Cortex of kidney (tissue), 1 donor: ENCODE measurements at places on chromosomes 3 and 15.

- no peak for DNase-seq
Observed at GRCh38 chr3:98690876-98691275, 72.3 kb upstream of the ST3GAL6 start.

GRCh38 chr3:127209155-127209839, 16.4 kb downstream of the PRR23E start:
- DNase-seq = no peak

DNA sequence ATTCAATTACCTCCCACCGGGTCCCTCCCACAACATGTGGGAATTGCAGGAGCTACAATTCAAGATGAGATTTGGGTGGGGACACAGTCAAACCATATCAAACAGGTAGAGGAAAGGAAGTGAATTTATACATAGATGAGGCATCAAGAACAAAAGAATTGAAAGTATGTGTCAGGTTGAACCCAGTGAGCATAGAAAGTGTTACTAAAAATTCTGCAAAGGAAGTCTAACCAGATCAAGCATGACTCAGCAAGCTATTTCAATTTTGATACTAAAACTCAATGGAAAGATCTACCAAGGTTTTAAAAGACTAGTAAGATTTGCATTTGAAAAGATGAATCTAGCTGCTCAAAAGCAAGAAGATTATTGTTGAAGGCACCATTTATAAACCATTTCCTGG, 323.0 kb downstream of the ROBO2 start:
- DNase-seq = no peak

GRCh38 chr15:76118767-76119166, 59.0 kb downstream of the TMEM266 start:
- DNase-seq = no peak

GRCh38 chr3:6928064-6928463, 67.1 kb downstream of the GRM7 start:
- no peak for DNase-seq

DNA sequence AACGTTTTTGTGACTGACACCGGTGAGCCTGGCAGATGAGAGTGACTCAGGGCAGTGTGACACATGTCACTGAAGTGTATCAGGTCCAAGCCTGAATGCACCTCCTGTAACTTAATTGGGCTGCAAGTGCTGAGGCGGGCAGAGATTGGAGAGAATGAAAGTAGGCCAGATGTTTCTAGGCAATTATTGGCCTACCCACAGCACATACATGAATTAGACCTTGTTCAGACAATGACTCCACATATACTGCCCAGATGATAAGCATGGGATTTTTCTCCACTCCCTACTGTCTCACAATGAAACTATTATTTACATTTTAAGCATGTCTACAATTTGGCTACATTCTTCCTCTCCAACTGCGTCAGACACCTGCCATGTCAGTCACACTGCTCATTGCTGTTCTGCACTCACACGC, 187.3 kb upstream of the ZNF385D start:
- no peak for DNase-seq

DNA sequence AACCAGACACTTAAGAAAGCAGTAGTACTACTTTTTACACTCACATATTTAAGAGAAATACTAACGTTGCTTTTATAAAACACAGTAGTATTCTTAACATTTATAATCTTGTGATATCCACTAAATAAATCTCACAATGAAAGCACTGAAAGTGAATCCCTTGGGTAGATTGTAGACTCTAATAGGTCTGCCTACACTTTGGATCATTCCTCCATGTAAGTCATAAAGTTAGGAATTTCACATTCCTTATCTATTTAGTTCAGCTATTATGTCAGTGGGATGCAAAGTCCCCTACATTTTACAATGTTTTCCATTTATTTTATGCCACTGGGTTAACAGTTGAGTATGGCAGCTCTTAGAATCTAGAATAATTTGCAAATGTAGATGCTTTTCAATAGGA, 330.7 kb downstream of the LSAMP start:
- DNase-seq = no peak

GRCh38 chr3:128485282-128486204, 7.5 kb downstream of the GATA2 start:
- DNase-seq = no peak

DNA sequence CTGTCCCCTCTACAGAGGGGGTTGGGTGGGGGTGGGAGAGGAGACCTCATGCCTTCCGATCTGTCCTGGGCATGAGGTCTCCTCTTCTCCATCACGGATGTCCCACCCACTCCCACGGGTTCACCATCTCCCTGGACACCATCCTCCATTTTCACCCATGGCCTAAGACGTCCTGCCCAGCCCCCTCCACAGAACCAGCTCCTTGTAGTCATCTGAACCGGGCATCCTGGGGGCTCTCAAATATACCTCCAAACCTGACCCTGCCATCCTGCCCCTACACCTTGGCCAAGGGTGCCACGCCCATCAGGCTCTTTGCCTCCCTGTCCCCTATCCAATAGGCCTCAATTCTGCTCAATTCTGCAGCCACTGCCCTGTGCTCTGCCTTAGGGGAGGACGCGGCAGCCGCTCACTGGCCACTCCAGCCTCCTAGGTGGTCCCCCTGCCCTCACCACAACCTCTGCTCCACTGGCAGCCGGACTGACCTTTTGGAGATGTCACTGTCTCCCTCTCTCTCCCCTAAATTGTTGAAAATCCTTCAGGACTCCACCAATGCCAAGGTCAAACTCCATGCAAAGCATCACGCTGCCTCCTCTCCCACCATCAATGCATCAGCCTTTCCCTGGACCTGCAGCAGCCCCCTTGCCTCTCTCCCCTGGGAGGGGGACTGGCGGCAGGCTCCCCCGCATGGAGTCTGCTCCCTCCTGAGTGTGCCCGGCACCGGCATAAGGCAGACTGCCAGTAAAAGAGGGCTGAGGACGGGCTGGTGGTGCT, 9.4 kb upstream of the ANPEP start:
- DNase-seq = no peak

DNA sequence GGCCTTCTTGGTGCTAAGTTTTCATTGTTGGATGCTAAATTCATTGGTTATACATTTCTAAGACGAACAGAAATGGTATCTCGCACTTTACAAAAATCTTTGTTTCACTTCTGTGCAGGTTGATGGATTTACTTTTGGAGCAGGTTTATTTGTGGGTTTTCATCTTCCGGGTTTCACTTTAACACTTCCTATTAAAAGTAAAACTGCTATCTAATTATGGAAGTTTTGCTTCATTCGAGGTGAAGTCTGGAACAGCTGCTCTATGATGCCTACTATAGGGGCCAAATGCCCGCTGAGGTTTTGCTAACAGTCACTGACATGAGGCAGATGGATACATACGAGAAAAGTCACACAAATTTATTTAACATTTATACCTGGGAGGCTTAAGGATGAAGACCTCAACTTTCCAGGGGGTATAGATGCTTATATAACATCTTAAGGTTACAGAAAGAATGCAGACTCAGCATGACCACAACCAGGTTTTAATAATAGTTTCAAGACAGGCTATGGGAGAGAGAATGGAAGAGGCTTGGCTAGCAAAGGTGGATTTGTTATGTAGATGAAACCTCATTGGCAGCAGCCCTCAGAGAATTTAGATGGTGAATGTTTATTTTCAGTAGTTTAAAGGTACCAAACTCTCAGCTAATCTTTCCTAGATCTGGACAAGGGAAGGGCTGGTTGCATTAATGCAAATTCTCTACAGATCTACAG, 54.2 kb downstream of the OSTN start:
- no peak for DNase-seq

GRCh38 chr15:96187341-96188305, 142.9 kb upstream of the NR2F2 start:
- no peak for DNase-seq

DNA sequence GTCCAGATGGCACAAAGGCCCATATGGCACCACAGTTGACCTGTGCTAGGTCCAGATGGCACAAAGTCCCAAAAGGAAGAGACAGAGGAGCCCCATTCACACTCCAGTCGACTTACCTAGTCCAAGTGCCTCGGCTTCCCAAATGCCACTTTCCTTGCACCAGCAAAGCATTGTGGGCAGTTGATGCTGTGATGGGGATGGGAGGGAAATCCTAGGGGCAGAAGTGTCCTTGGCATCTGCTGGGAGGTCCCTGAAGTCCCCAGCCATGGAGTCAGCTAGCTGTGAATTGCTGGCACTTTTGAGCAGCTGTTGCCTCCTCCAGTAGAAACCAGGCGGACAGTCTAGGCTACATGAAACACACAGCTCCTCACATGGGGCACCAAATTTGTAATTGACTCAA, 60.3 kb upstream of the SIAH2 start:
- DNase-seq = no peak

GRCh38 chr15:77002954-77003912, 8.3 kb downstream of the PSTPIP1 start:
- DNase-seq = no peak

DNA sequence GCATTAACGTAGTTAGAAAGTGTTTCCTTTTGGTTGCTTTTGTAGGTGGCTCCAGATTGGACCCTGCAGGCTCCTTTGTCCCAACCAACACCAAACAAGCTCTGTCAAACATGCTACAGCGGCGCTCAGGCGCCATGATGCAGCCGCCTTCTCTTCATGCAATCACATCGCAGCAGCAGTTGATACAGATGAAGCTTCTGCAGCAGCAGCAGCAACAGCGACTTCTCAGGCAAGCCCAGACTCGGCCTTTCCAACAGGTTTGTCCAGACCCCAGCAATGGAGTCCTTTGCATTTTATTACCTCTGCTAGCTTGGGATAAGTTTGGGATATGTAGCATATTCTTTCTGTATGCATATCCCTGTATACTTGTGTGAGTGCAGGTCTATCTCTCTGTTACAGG, 10.1 kb upstream of the P2RY12 start:
- no peak for DNase-seq

DNA sequence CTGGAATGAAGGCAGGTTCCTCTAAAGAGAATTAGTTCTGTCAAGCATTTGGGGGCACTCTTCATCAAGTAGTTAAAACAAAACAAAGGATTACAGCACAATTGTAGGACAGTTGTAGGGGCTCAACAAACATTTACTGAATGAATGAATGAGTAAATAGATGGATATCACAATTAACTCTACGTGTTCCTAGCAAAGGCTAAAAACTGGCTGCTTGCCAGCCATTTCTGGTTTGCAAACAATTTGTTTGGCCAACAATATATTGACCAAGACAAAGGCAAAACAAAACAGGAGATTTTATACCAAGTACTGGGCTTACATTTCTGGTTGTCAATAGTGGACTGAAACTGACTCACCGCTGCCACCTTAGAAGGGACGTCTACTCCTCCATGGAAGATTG, 116.8 kb downstream of the ZNF280D start:
- DNase-seq = no peak

- DNase-seq = no peak
Observed at GRCh38 chr15:40040293-40040635, 1.3 kb upstream of the SRP14 start.

DNA sequence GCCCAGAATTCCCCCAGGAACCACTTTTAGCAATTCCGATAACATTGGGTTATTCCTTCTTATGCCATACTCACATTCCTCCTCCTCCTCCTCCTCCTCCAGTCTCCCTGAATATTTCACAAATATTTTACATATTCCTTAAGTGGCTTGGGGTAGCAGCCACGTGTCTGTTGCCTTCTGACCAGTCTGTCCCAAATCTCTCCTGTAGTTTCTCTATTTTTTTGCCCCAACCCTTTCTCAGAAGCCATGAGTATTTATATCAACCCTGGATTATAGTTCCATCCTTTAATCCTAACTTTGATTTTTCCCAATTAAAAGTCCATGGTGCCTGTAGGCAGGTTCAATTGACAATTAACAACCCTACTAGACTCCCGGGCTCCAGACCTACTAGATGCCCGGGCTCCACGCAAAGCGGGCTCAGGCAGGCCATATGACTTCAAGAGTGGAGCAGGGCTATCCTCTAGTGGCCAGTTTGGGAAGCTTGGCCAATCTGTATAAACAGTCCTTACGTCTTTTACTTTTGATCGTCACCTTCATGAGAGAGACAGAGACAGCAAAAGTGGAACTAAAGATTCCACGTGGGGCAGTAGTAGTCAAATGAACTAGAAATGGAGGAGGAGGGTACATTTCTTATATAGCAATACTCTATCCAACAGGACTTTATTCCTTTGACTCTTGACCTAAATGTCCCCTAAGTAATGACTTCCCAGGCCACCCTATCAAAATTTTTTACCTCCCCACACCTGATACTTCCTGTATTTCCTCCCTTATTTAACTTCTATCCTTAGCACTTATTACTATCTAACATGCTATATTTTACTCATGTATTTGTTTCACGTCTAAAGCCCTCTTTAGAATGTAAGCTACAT, 69.7 kb downstream of the USF3 start:
- DNase-seq = no peak

- no peak for DNase-seq
Observed at GRCh38 chr3:138007898-138008297, 2.1 kb upstream of the CLDN18 start.

GRCh38 chr3:187520027-187520945, 149.9 kb downstream of the SST start:
- DNase-seq = no peak

- no peak for DNase-seq
Observed at GRCh38 chr3:27985369-27986035, 255.9 kb upstream of the CMC1 start.

- no peak for DNase-seq
Observed at GRCh38 chr15:85583923-85584390, 203.6 kb downstream of the AKAP13 start.

DNA sequence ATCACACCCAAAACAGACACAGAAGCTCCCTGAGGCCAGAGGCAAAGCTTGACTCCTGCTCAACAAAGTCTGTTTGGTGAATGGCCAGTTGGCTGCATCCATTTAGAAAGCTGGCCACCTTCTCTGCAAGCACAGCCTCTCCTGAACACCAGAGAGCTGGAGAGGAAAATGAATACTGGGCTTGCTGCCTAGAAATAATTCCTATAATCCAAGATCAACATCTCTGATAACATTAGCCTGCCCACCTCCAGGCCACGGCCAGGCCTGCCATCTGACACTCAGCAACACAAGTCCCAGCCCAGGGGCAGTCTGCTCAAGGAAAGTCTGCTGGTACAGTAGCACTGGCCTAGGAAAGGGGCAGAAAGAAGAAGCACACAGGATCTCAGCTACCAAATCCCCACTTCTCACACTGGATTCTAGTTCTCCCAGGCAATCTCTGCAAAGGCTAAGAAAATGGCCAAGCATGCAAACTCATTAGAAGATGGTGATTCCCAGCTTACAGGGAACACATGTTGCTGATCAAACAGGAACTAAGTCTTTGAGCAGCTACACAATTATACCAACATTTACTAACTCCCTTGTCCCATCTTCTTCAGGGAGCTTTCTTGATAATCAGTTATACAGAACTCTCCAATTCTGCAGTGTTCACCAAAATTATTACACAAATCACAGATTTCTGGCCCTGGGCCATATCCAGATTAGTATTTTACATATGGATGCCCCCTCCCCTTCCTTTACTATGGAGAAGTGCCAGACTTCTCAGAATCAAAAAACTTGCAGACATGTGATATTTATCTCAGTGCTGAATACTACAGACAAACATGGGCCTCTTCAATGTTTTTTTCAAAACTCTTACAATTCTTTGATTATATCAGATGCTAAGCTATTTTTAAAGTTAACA, 9.9 kb downstream of the TBC1D2B start:
- no peak for DNase-seq
